Activated T-helper 1 cell treated with Interleukin-2 at 50 U/mL for 16 hours (primary cell): ENCODE measurements at places on chromosomes 2 and 18.

- DNase-seq: no peak
These were observed 26.8 kb upstream of the LDLRAD4 start for GRCh38 chr18:13191779-13192178.

- DNase-seq: no peak
These were observed 302.7 kb downstream of the CYP26B1 start for GRCh38 chr2:71844967-71845366.

DNA sequence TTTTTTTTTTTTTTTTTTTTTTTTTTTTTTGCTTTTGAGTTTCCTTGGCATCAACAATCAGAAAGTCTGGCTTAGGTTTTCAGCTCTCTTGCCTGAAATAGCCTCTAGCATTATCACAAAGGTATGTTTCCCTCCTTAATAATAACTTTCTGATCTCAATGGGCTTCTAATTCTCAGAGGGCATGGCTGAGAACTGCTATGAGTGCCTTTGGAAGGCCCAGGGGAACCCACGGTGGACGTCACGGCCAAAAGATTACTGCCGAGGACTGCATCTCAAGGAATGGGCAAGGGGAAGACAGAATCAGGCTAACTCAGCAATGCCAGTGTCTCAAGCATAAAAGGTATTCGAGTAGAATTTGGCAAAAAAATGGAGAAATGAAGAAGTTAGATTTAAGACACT lies 73.2 kb upstream of the SLC14A2 start:
- DNase-seq: no peak

GRCh38 chr18:23198217-23198845 lies 63.0 kb downstream of the CABLES1 start:
- DNase-seq: no peak

- no peak for DNase-seq
These were observed 25.4 kb downstream of the PTGR3 start for GRCh38 chr18:75183524-75183923.

DNA sequence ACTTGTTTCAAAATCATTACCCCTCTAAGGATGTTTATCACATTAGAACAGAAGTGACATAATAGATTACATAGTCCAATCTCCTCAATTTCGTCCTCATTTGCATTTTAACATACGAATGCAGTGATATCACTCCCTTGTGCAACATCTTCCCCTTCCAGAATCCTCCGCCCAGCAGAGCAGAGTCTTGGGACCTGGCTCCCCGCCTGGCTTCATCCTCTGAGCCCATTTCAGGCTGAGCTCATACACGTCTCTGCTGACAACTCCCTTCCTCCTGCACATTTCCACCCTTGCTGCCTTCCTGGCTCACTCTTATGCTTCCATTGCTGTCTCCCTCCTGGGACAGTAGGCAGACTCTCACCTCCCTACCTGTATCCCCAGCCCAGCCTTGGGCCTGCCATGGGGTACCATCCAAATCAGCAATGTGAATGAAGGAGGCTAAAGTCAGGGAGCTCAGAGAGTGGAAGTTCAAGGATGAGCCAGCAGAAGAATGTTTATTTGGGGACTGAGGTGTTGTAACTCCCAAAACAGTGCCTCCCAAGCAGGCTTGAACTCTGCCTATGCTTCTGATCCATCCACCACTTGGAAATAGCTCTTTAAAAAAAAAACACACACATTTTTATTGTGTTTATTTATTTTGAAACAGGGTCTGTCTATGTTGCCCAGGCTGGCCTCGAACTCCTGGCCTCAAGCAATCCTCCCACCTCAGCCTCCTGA lies 165.2 kb downstream of the TMEM200C start:
- no peak for DNase-seq

DNA sequence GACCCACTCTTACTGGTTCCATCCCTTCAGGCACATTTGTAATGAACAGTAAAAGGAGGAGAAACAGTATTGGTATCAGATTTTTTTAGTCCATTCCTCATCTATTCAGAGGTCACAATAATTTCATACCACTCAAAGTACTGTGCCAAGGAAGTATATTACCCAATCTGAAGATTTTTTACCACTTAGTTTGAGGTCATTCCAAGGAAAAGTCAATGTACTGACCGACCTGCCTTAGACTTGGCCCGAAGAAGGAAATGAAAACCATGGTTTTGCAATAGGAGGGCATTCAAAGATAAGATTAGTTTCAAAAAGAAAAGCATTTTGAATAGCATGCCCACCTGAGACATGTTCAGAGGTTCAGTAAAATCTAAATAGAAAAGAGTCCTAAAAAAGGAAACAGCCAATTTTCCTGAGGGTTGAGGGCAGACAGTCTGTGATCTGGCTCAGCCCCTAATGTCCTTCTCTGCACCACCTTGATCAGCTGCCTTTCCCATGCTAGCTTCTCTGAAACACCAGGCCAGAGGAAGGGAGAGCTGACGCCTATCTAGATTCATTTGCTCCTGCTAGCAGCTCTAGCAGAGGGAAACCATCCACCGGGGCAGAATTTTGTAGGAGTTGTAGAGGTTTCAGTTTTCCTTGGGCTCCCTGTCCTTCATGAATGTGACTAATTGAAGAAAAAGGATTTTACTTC lies 107.3 kb upstream of the FZD5 start:
- DNase-seq: no peak

- DNase-seq: no peak
These were observed 6.0 kb downstream of the ITM2C start for GRCh38 chr2:230870544-230871360.
